ENCODE measurements at places on chromosomes 12 and 14.

GRCh38 chr12:27618836-27619235 is 77.4 kb upstream of the REP15 start:
- peak; percentile 11 for DNase-seq

DNA sequence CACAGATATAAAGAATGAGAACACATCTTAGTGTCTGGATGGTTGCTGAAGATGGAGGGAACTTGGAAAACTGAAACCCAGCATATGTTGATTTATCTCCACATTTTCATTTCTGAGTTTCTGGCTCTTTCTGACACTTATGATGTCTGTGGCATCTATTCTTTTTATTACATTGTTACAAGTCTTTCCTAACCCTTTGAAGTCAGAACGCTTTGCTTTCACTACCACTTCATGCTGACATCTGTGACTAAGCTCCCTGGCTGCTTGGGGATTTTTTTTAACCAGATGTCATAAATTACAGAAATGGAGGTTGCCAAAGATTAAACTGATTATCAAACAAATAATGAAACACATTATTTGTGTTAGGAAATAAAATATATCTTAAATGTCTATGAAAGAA is 188.7 kb downstream of the KITLG start:
- peak; percentile 86 for DNase-seq

- no peak for DNase-seq
Observed at GRCh38 chr12:29816874-29817725, 33.4 kb upstream of the TMTC1 start.

DNA sequence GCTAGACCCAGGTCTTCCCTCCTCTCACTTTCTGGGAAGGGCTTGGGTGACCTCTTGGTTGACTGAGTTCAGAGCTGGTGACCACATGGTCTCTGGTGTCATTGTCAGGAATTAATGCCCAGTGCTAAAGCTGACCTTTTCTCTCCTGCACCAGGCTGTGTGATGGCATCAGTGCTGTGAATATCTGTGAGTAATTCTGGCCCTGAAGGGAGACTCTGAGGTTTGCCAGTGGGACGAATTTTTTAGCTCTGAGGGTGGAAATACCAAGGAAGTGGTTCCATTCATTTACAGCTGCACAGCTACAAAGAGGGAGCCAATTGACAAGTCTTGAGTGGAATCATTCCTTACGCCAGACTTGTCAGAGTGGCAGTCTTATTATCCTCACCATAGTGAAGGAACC is 6.2 kb upstream of the KRT86 start:
- DNase-seq, result peak; percentile 79

DNA sequence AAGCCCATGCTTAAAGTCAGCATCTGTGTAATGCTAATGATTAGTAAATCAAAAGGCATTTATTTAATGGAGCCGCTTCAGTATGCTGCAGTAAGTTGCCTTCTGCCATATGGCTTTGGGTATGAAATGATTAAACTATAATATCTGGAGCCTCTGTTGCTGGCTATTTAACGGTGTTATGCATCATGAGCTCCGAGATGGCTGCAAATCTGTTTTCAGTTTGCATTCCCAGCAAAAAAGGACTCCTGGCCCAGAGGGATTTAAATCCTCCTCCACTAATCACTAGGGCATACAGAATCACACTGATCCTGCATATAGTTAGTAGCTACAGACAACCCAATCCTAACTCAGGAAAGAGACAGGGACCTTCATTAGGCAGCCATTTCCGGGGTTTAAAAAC is 171.5 kb upstream of the EEA1 start:
- no peak for DNase-seq

DNA sequence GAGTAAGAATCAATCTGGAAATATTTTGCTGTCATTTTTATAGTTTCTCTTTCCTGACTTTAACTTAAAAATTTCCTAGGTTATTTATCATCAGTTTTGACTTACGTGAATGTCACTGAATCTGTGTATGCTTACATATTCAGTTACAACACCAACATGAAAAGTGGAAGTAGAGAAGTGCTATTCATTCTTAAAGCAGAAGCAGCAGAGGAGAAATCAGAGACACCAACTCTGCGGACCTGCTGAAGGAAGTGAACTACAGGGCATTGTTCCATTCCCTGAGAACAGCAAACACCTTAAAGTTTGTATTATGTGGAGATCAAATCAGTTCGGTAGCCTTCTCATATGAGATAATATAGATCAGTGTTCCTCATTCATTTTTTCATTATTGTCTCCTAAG is 34.1 kb downstream of the RAD51B start:
- no peak for DNase-seq

GRCh38 chr14:51432302-51432948 is 192.4 kb downstream of the TMX1 start:
- no peak for DNase-seq

DNA sequence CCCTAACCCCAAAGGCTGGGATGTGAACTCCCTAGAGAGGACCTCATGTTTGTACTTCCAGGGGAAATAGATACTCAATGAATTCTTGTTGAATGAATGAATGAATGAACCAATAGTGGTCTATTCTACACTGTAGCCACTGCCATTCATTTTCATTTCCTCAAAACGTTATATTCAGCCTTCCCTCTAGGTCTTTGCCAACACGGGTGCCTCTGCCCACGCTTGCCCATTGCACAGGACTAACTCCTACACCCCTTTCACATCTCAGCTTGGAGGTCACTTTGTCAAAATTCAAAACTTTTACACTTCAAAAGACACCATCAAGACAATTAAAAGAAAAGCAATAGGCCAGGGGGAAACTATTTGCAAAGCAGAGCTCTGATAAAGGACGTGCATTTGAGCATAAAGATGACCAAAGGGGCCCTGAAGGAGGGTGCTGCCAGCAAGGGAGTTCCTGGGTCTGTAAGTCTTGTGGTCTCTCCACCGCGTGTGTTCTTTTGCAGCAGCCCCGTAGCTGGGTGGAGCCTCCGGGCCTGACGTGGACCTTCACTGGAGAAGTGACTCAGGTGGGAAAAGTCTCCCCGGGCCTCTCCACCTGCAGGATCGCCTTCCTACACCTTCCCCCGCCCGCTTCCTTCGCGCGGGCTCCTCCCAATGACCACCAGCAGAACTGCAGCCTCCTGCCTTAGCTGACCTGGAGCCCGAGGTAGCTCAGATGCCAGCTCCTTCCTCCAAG is 31.5 kb downstream of the TMEM63C start:
- peak; percentile 13 for DNase-seq

GRCh38 chr12:46264057-46264456 is 4.8 kb downstream of the SLC38A1 start:
- peak; percentile 61 for DNase-seq

- no peak for DNase-seq
Observed at GRCh38 chr12:65308006-65308405, 29.5 kb downstream of the MSRB3 start.

DNA sequence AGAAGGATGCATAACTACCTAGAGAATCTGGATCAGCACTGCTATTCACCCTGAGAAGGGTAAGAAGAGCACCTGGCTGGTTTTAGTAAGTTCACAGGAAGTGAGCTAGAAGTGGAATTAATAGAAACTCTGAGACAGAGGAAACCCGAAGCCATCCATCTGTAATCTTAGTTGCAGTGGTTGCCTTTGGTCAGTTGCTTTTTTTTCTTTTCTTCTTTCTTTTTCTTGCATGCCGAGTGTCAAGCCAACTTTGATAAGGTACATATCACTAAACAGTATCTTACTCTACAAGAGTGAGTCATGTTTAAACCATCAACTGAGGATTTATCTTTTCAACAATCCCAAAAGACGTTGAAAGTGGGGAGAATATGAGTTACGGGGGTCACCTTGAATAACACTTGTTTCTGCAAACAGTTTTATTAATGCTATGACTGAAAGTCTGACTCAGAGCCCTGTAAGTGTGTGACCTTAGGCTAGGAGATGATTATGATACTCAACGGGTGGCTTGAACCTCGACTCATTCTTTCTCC is 26.7 kb downstream of the C12orf75 start:
- DNase-seq, result peak; percentile 61

GRCh38 chr12:124680863-124681778 is 113.7 kb upstream of the NCOR2 start:
- DNase-seq, result peak; percentile 84

GRCh38 chr14:28783664-28784063 is 17.1 kb downstream of the FOXG1 start:
- DNase-seq, result no peak

- DNase-seq, result peak; percentile 51
Observed at GRCh38 chr14:72906879-72907278, 13.0 kb upstream of the DPF3 start.

DNA sequence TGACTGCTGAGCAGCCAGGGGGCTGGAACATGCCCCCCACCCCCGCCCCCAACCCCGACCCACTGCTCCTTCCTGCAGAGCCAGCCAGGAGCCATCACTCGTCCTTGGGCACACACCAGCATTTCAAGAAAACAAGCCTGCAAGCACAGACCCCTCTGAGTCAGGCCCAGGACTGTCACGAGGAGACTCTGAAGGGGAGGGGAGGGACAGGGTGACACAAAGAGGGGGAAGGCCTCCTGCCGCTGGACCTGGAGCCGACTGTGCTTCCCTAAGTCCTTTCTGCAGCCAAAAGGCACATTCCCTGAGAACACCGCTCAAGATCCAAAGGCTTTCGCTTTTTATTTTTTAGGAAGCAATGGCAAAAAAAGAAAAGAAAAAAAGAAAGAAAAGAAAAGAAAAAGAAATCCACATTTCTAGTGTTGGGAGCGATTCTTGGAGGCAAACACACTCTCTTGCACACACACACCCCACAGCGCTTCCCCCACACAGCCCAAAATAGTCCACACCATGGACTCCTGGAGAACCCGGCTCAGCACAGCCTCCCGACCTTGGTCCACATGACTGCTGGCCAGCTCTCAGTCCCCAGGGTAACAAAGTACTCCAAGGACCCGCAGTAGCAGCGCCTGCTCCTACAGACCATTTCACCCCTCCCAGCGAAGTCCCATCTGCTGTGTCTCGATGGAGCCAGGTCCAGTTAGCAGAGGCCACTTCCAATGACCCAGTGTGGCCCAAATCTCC is 101.7 kb downstream of the DPF3 start:
- no peak for DNase-seq

- DNase-seq, result no peak
Observed at GRCh38 chr12:28645436-28645835, 455.2 kb downstream of the CCDC91 start.

GRCh38 chr14:73376585-73376984 is 81.8 kb downstream of the NUMB start:
- no peak for DNase-seq

- DNase-seq, result no peak
Observed at GRCh38 chr14:68094752-68095151, 275.2 kb downstream of the RAD51B start.

DNA sequence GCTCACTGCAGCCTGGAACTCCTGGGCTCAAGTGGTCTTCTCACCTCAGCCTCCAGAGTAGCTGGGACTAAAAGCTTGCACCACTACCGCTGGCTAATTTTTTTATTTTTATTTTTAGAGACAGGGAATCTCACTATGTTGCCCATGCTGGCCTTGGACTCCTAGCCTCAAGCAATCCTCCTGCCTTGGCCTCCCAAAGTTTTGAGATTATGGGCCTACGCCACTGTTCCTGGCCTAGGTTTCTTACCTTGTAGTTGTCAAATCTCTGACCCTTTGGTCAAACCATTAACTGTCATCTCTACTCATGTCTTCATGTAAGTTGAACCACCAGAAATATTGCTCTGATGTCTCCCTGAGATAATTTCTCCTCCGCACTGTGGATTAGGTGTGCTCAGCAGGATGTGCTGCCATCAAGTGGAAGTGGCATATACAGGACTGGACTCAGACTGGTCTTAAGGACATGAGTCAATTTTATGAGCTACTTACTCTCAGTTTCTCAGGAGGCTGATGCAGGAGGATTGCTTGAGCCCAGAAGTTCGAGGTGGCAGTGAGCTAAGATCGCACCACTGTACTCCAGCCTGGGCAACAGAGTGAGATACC is 28.5 kb downstream of the ACTR6 start:
- DNase-seq, result peak; percentile 14

DNA sequence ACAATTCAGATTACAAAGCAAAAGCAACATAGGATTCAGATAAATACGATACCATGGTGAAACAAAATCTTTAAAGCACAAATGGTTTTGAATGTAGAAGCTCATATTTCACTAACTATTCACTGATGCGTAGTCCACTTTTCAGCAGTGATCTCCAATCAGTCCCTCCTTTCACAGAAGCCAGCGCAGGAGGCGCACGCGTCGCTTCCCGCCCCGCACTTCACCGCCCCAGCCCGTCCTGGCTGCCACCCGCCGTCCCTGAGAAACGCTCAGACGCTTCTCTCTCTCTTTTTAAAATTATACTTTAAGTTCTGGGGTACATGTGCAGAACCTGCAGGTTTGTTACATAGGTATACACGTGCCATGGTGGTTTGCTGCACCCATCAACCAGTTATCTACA is 19.8 kb upstream of the CHFR start:
- DNase-seq, result no peak

DNA sequence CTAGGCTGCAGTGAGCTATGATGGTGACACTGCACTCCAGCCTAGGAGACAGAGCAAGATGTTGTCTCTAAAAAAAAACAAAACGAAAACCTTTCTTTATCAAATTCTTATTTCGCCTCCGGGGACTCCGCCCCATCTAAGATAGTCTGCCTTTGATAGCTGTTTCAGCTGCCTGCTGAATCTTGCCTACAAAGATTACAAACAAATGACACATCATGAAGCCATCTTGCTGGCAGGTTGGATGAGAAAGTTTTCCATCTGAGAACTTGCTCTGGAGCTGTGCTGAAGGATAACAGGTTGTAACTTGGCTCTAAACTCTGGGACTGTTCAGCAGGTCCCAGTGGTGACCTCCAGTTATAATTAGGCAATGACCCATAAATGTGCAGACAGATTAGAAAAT is 41.8 kb upstream of the AEBP2 start:
- peak; percentile 9 for DNase-seq
